ENCODE measurements at places on chromosomes 11 and 22.

DNA sequence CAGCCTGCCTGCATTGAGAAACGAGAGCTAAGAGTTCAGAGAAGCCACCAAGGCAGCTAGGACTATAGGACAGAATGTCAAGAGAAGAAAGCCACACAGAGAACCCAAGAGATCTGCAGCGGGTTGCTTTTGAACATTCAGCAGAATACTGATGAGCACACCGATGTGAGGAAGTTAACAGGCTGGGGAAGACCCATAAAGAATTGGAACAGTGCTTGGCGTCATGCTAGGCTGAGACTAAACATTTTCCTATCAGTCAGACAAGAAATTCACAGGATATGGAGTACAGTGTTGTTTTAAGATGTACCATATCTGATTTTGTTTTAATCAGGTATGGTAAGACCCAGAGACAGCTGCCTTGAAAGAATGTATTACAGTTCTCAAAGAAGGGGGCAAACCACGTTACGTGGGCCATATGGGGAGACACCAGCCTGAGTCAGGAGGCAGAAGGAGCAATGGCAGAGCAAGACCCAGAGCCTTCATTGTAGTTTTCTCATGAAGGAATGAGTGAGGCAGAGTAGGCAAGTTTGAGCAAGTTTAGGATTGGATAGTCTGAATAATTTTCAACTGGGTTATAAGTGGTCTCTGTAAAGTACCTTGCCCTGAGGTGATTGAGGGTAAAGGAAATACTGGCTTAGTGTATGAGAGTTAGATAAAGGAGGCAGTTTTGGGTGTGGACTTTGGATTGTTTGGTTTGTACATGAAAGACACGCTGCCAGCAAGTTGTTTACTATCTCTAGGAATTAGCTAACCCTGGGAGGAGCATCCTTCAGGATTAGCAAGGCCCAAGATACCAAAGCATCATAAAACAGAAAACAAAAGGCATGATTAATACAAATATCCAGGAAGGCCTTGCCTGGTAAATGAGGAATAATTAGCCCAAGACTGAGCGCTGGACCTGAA is 14.3 kb downstream of the LRRC75B start:
- DNase-seq: no peak

GRCh38 chr11:13487661-13488030 is 8.2 kb downstream of the PTH start:
- peak; percentile 30 for DNase-seq

GRCh38 chr11:17744151-17744940 is 9.8 kb downstream of the KCNC1 start:
- no peak for DNase-seq

- peak; percentile 96 for DNase-seq
These were observed at the start of gene HRAS for GRCh38 chr11:535519-536454. Gene HRAS (minus strand): TSS chr11:535576.
